SK-N-SH (cell line): ENCODE measurements at places on chromosomes 2 and 18. TPM values are rescaled to one million over a fixed set of nuclear protein-coding genes. Genes with fewer than 3 reads are reported as not detected.
A peak's percentile ranks its signal among the peaks of the same experiment; 100 is the strongest.

- no peaks in the 10 kb centered on the region for H3K27me3 ChIP-seq
- H3K4me3 ChIP-seq, result no peak overlapping the region
- DNase-seq, result no peak
Measured at GRCh38 chr2:144320491-144320890, 199.4 kb downstream of the ZEB2 start.

- H3K36me3 ChIP-seq, result no peaks in the 10 kb centered on the region
- H3K27ac ChIP-seq, result peak overlapping the region; percentile 47; the same call in 1 of the 2 replicates
- peak overlapping the region; percentile 14; the same call in 1 of the 2 replicates for H3K4me3 ChIP-seq
Measured at GRCh38 chr2:18413676-18414396, 146.6 kb downstream of the RDH14 start.

- H3K4me1 ChIP-seq, result no peaks in the 10 kb centered on the region
- peaks cover 28% of the 10 kb centered on the region for H3K36me3 ChIP-seq
- H3K27ac ChIP-seq, result no peak overlapping the region
- H3K4me3 ChIP-seq, result no peak overlapping the region
- DNase-seq, result no peak
- no peaks in the 10 kb centered on the region for H3K27me3 ChIP-seq
Measured at GRCh38 chr2:223918671-223919134, 26.4 kb downstream of the WDFY1 start.

DNA sequence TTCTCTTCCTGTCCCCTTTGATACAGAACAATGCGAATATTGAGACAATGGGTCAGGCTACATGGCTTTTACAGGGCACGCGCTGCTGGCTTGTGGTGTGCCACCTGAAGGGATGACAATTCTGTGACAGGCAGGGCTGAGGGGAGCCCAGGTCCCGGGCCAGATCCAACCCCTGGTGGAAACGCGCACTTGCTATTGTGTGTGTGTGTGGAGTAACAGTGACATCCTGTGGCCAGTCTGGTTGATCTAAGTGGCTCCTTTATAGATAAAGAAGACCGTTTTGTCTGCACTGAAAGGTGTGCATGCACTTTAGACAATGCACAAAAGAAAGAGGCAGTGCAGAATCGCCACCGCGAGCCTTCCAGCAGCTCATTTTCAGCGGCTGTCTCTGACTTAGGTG is 273.6 kb downstream of the HRH4 start:
- no peaks in the 10 kb centered on the region for H3K36me3 ChIP-seq
- H3K27me3 ChIP-seq, result peaks cover 3% of the 10 kb centered on the region; the same call in 1 of the 2 replicates
- DNase-seq, result peak; percentile 28
- no peak overlapping the region for H3K4me3 ChIP-seq
- H3K4me1 ChIP-seq, result no peaks in the 10 kb centered on the region
- no peak overlapping the region for H3K27ac ChIP-seq

DNA sequence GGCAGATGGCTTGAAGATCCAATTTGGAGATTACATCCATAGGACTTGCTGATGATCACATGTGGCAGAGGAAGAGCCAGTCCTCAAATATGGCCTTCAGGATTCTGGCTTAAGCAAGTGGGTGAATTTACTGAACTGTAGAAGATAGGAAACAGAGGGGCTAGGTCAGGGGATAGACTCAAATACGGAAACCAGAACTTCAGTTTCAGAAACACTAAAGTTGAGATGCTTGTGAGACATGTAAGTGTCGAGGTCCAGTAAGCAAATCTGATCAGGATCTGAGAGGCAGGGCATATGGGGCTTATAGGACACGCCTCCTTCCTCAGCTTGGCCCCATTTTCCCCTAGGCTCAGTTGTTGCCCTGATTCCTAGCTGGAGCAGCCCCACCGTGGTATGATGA is 107.7 kb downstream of the LBH start:
- no peaks in the 10 kb centered on the region for H3K36me3 ChIP-seq
- no peak overlapping the region for H3K4me3 ChIP-seq
- no peaks in the 10 kb centered on the region for H3K27me3 ChIP-seq
- peaks cover 11% of the 10 kb centered on the region; the same call in 1 of the 2 replicates for H3K4me1 ChIP-seq
- DNase-seq, result no peak
- H3K27ac ChIP-seq, result no peak overlapping the region

DNA sequence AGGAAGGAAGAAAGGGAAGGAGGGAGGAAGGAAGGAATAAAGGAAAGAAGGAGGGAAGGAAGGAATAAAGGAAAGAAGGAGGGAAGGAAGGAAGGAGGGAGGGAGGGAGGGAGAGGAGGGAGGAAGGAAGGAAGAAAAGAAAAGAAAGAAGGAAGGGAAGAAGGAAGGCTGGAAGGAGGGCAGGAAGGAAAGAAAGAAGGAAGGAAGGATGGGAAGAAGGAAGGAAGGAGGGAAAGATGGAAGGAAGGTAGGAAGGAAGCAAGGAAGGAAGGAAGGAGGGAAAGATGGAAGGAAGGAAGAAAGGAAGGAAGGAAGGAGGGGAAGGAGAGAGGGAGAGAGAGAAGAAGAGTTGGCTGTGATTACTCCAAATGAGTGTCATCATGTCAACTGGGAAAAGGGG is 190.6 kb downstream of the ACKR3 start:
- H3K4me3 ChIP-seq, result no peak overlapping the region
- H3K27ac ChIP-seq, result no peak overlapping the region
- H3K4me1 ChIP-seq, result no peaks in the 10 kb centered on the region
- no peaks in the 10 kb centered on the region for H3K36me3 ChIP-seq

The REG3A gene
- not detected in 2 replicates for polyA plus RNA-seq

The TAF1B gene
- 7.8 and 8.3 TPM in 2 replicates for polyA plus RNA-seq
